ENCODE measurements at places on chromosomes 2 and 18.

DNA sequence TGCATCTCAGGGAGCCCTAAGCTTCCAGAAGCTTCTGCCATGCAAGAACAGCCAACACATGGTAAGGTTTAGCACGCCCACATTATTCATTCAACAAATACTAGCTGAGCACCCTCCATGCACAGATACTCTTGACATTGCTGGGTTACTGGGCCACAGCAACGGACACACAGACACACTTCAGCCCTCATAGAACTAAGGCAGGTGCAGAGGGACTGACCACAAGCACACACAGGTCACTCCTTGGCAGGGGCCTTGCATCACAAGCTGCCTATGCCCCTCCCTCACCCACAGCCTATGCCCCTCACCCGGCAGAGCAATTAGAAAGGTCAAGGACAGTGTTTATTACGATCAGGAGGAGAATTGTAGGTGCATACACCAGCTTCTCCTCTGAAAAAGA lies 15.8 kb downstream of the SLC14A2 start:
- no peak for DNase-seq

- no peak for DNase-seq
Observed at GRCh38 chr2:188797371-188797770, 176.8 kb upstream of the COL3A1 start.

DNA sequence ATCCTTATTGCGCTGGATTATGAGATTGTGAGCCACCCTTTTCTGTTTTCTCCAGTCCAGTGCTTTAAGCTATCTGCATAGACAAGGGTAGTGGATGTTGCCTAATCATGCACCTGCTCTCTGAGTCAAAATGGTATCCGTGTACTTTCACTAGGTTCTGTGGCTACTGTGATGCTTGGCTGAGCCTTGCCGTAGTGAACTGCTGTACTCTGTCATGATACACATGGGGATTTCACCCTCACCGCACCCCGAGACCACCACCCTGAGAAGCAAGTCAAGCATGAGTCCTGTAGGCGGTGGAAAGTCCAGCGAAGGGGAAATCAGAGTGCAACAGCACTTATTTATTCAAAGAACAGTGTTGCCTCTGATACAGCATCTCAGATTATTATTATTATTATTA lies 55.0 kb downstream of the ARHGAP25 start:
- DNase-seq: no peak

- no peak for DNase-seq
Observed at GRCh38 chr2:79832511-79833234, 319.8 kb downstream of the CTNNA2 start.

- DNase-seq: no peak
Observed at GRCh38 chr2:20416723-20417122, 30.2 kb upstream of the RHOB start.

- no peak for DNase-seq
Observed at GRCh38 chr2:174752403-174753037, 11.8 kb downstream of the CHRNA1 start.

GRCh38 chr2:227813229-227813561 lies 447 bp upstream of the CCL20 start:
- no peak for DNase-seq

- no peak for DNase-seq
Observed at GRCh38 chr18:55981712-55982475, 393.9 kb upstream of the TCF4 start.

DNA sequence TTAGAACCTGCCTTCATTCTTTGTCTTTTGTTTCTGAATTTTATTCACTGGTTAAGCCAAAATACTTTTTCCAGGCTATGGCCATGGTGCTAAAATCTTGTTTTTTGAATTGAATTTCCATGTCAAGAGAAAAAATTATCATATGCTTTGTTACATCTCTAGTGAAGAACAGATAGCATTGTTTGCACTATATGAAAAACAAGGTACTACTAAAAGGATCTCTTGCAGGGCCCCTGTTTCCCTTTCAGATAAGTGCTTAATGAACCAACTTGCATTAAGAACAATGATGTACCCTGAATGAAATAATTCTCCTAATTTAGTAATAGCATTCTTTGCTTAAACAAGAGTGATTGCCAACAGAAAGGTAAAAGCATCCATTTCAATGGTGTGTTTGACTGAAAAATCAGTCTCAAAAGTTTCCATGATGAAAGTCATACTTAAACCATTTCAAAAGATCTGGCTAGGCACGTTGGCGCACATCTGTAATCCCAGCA lies 4.3 kb upstream of the MYL12B start:
- no peak for DNase-seq

GRCh38 chr2:191853843-191854242 lies 7.0 kb upstream of the CAVIN2 start:
- no peak for DNase-seq

GRCh38 chr18:22639561-22639960 lies 221.8 kb upstream of the CTAGE1 start:
- no peak for DNase-seq

DNA sequence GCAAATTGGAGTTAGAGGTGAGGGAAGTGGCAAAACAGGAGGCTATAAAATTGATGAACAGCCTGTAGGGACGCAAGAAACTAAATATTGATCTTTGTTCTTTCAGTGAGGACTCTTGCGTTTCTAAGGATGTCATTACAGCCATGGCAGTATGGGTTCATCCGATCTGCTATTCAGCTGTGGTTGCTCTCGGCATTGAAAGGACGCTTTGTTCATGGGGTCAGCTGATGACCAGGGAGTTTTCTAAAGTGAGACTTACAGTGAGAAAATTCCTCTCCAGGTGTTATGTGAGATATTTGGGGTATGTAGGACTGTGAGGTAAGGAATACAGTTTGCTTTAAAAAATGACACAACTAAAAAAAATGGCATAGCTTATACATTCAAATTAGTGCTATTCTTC lies 52.7 kb upstream of the PELI1 start:
- DNase-seq: no peak

- DNase-seq: no peak
Observed at GRCh38 chr2:32937602-32938448, 8.9 kb upstream of the LTBP1 start.

DNA sequence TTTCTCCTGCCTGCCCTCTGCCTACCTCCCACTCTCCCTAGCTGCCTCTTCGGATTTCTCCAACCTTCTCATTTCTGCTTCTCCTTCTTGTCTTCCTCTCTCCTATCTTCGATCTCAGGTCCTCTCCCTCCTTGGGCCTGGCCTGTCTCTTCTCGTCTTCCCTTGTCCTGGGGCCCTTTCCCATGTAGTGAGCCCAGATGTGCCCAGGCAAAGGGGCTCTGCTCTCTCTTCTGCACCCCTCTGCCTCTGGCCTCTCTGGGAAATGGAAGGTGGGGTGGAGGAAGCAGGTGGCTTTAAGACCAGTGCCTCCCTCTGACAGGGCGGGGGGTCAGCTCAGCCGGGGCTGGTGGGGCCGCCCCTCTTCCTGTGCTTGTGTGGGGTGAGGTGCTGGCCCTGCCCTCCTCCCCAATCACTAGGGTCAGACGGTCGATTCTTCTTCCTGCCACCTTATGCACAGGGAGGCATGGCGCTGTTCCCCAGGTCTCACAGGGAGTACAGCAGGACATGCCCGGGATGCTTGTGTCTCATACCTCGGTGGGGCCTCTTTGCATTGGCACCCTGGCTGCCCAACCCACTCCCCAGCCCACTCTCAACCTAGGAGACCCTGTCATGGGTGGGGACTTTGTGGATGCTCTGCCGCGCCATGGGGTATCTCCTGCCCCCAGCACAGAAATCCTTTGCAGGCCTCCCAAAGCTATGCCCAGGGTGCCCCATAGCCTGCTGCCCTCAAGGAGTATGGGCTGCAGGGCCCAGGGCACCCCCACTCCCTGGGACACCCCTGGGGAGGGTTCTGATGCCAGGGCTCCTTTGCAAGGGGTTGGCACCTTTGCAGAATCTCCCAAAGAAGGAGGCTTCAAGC lies 213.8 kb upstream of the HAAO start:
- no peak for DNase-seq

DNA sequence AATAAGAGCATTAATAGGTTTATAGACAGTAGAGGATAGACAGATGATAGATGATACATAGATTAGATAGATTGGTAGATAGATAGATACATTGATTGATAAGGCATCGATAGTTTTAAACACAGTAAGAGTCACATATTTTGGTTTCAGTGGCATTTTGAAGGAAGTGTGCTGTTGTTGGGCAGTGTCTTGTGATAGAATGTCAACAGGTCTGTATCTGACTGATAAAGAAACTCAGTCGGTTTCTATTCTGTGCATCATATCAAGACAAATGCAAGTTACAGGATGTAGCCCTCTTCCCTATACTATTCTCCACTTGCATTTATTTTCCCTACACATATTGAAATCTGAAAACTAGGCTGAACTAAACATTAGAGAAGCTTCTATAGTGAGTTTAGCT lies 1229.0 kb upstream of the ZEB2 start:
- no peak for DNase-seq

DNA sequence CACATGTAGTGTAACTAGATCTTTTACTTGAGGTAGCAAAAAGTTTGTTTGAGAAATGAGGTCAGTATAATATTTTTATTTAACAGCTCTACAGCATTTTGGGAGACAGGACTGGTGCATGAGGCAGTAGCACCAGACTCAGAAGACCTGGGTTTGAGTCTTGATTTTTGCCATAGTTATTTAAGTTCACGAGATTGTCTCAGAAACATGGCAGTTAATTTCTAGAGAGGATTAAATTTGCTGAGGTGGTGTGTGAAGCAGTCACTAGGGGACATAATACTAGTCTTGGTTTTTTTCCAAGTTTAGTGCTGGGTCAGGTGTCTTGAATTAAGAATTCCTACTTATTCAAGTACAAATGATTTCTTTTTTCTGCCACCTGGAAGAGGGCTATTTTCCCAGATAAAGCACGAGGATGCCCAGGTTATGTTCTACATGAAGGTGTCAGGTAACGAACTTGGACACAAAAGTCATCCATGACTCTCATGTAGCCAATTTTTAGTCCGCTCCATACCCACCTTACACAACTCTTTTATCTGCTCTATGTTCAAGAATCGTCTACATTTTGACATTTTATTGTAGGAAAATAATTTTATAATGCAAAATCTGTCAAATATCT lies 1.4 kb downstream of the MARCHF7 start:
- DNase-seq: no peak

GRCh38 chr18:36601316-36601715 lies 227.5 kb downstream of the TPGS2 start:
- no peak for DNase-seq

GRCh38 chr2:75173740-75174139 lies 25.6 kb downstream of the TACR1 start:
- DNase-seq: no peak

GRCh38 chr2:202187570-202187969 lies 50.8 kb downstream of the SUMO1 start:
- DNase-seq: no peak

DNA sequence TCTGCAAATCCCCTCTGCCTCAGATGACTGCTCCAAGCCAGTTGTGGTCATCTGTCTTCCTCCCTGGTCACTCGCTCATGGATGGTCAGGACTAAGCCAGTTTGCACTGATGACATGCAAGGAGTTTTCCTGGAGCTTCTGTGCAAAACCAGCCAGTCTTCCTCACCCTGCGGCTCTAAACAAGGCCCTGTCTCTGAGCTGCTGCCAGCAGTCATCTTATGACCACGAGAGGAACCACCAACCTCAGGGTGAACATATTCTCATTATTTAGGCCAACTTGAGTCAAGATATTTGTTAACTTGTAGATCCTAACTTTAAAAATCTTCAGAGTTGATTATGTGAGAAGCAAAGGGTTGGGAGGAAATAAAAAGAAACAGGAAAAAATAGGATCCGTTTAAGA lies 119.9 kb upstream of the CAB39 start:
- DNase-seq: no peak

- no peak for DNase-seq
Observed at GRCh38 chr18:63559567-63560491, 17.7 kb downstream of the SERPINB12 start.

DNA sequence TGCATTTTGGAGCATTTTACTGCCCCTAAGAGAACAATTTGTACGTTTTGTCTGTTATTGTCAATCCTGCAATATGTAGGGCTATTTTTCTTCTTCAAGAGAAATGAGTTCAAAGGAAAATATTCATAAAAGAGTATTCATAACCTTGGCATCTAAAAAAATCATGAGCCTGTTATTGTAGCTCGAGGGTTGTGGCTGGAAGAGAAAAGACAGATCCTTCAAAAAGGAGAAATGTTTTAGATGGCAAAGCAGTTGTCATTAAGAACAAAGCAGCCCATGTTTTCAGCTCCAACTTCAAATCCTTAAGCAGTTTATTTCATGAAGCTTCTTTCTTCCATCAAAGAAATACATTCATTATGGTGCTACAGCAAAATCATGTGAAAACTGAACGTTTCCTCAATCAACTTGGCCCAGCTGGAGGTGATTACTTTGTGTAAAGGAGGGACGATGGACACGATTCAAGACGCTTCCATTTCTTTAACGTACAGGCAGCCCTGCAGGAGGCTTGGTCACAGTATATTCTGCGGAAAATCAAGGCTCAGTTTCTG lies 31.4 kb downstream of the QPCT start:
- no peak for DNase-seq

- DNase-seq: no peak
Observed at GRCh38 chr2:163086940-163087339, 248.4 kb upstream of the KCNH7 start.

DNA sequence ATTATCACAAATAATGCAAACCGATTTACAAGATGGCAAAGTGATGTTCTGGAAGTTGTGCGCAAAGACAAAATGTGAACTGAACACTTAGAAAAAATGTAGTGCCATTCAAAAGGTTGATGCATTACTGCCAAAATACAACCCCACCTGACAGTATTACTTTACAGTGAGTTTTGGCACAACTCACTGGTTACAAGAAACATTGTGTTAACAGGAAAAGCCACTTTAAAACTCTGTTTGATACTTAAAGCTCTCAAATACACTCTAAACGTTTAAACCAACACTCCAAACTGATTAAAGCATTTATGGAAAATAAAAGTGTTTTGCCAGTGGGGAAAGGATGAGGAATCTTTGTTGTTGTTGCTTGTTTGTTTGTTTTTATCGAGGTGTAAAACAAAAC lies 173.4 kb upstream of the SATB2 start:
- no peak for DNase-seq

DNA sequence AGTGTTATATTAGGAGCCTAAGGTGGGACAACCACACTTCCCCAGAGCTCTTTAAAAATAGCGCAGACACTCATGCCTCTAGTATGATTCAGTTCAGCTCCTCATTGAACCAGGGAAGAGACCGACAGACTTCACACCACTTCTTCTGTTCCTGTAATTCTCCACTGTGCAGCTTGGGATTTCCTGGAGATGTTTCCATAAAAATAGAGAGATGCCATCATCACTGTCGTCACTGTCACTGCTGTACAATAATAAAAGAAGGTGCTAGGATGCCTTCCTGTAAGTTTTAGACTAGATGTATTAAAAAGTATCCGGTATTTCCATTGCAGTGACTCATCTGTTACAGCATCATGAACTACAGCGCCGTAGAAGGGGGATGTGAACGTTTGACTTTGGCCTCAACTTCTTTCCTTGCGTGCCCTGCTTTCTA lies 110.9 kb downstream of the FAM210A start:
- DNase-seq: no peak

- DNase-seq: no peak
Observed at GRCh38 chr2:20599861-20600461, 50.9 kb downstream of the HS1BP3 start.

DNA sequence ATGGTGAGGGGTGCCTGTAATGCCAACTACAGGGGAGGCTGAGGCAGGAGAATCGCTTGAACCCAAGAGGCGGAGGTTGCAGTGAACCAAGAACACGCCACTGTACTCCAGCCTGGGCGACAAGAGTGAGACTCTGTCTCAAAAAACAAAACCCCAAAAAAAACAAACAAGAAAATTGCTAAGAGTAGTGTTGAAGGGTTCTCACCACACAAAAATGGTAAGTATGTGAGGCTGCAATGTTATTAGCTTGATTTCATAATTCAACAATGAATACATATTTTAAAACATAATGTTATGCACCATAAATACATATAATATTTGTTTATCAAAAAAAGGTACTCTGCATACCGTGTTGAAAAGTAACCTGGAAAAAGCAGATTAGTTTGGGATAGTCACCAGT lies 45.8 kb downstream of the PSMG2 start:
- no peak for DNase-seq
